HL-60 (cell line): ENCODE measurements at places on chromosomes 11 and 22.
A peak's percentile ranks its signal among the peaks of the same experiment; 100 is the strongest.

- DNase-seq, result no peak
These were observed 148.8 kb downstream of the DBX1 start for GRCh38 chr11:20011307-20011951.

- DNase-seq, result peak; percentile 99
These were observed 25.3 kb upstream of the SESN3 start for GRCh38 chr11:95256321-95256779.

DNA sequence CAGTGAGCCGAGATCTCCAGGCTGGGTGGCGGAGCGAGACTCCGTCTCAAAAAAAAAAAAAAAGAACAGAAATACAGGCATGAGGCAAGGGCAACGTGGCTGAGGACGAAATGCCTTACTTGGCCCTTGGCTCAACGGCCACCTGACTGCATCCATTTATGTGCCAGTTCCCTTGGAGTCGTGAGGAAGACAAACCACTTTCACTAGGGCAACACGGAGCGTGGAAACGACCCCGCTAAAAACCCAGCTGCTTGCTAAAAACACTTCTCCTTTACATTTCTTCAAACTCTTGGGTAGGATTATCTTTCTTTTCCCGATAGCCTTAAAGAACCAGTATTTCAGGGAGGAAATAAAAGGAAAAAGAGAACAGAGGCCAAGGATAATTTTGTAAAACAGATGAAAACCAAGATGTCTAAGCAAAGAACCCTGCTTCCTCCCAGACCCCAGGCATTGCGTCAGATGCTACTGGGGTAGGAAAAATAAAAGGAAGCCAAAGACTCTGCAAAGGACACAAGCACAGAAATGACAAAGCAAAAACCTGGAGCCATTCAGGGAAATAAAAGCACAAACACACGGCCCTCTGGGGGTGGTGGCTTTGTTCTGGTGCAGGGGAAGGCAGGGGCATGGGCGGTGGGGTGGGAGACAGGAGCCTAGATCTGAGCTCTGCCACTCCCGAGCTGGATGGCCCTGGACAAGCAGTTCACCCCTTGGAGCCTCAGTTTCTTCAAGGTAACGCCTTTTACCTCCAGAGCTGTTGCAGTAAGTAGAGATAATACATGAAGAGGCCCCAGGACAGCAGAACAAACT is 37.0 kb downstream of the PC start:
- DNase-seq, result peak; percentile 10

DNA sequence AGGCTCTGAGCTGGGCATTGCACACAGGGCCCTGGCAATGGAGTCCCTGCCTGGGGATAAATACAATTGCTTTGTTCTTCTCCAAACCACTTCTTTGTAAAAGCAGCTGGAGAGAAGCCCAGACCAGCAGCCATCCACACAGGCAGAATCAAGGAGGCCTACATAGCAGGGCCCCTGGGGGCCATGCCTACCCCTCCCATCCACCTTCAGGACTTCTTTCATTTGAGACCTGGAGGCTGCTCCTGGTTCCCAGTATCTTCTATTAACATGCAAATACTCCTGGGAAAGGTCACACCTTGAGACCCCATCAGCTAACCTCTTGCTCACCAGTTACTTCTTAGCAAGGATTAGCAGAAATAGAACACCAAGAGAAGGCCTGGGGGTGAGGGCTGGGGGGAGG is 511.1 kb downstream of the SOX6 start:
- no peak for DNase-seq

DNA sequence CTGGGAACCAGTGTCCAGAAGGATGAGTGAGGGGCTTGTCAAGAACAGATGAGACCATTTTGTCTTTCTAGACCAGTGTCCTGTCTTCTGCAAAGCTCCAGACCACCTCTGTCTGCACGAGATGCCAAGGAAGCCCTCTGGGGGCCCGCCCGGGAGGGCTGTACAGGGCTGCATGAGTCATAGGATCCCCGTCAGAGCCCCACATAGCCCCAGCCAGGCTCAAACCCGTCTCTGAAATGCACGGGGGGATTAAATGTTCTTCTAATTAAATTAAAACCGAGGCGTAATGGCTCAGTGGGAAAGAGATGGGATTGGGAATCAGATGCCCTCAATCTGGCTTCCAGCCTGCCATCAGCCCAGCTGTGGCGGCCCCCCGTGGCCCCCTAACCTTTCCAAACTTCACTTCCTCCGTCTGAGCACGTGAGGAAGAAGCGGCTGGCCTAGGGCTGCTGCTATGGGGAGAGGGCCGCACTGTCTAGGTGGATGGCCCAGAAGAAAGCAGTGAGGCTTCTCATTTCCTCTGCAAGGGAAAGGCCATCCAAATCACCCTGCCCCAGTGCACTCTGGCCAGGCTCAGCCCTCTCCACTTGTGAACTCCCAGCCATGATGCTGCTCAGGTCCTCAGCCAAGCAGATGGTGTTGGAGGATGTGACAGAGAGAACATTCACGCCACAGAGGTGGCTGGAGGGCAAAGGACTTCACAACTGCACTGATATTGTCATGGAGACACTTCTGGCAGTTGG is 32.8 kb downstream of the KCNQ1OT1 start:
- DNase-seq, result no peak

DNA sequence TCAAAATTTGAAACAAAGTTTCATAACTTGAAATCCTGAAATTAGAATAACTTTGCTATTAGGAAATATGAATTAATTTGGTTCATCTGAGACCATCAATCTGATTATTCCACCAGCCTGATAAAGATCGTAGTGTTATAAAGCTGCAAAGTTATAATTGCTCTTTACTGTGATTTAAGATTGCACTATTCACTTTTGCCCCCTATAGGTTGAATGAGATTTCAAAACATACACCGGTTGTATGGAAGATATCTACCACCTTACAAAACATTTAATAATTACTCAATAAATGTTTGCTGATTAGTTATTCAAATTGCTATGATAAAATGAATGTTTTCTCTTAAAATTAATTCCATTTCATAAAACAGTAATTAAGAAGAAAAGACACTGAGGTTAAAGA is 26.1 kb downstream of the APIP start:
- no peak for DNase-seq

DNA sequence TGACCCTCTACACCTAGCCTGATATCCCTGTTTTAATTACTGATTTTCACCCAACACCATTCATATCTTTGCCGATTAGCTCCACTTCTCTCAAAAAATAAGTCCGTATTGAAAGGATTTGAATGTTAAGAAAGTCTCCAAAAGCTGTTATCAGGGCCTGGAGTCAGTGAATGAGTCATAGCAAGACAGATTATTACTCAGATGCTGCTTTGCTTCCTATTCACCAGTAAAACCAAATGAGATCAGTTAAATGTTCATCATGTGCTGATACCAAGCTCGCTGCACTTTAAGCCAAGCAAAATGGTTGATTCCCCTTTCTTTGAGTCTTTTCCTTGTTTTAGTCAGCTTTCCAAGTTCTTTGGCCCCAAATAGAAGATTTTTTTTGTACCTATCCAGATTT is 228.4 kb downstream of the FAT3 start:
- no peak for DNase-seq

DNA sequence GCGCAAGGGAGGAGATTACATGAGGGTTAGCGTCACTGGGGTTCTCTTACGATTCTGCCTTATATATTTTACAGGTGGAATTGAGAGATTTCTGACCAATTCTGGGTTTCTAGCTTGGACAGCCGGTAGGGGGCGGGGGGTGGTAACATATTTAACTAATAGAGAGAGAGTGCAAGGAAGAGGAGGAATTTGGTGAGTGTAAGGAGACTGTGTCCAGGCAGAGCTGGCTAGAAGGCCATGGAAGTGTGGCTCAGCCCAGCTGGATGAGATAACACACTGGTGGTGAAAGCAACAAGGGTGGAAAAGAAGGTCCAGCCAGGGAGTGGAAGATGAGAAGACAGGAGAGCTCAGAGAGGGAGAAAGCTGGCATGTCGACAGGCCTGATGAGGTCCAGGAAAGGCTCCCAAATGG is 56.5 kb downstream of the ST3GAL4 start:
- DNase-seq, result no peak

- no peak for DNase-seq
These were observed 135.6 kb downstream of the NAV2 start for GRCh38 chr11:19848219-19848618.
